ENCODE measurements at places on chromosomes 16 and 17.

GRCh38 chr17:32852811-32853210 lies 24.1 kb downstream of the MYO1D start:
- no peak for DNase-seq

DNA sequence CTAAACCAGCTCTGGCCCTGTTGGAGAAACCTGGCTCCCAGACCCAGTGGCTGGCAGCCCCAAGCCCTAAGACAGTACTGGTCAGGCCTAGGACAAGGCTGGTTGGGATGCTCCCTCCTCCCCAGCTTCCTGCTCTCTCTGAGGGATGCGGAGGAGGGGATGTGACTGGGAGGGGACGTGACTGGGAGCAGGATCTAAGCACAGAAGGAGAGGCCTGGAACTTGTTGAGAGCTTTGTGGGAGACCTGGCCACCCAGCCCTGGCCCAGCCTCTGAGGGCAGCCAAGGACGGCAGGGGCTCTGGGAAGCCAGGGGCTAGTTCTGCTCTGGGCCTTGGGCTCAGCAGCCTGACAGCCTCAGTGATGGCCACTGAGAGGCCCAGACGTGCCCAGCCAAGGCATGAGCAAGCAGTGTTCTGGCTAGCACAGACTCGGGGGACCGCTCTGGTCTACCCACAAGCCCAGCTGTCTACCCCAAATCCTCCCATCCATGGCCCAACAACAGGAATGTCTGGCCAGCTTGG lies 22.8 kb downstream of the ATP6V0D1 start:
- DNase-seq, result no peak

GRCh38 chr16:10812312-10813098 lies 6.1 kb downstream of the TVP23A start:
- no peak for DNase-seq

GRCh38 chr16:50806099-50807062 lies 64.5 kb downstream of the CYLD start:
- DNase-seq, result peak; percentile 79

DNA sequence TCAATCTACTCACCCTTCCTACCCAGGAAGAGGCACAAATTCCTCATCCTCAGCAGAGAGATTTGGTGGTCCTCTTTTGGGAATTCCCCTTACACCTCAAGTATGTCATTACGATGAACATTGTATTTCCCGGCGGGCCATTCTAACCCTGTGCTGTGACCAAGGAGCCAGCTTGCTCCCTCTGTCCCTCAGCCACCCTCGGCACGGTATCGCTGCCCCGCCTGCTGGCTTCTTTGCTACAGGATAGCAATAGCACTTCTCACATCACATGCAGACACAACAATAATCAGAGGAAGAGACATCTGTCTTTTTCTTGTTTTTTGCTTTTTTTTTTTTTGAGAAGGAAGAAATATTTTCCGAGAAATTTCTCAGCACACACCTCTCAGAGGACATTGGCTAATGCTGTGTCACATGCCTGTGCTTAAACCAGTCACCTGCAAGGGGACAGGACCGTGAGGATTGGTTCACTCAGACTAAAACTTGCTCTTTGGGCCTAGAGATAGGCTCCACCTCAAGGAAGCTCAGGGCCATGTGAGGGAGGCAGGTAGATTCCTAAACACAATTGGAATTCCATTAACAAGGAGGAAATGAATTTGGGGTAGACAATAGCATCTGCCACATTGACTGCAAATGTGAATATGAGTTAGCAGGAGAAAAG lies 41.2 kb downstream of the TMC5 start:
- DNase-seq, result no peak

DNA sequence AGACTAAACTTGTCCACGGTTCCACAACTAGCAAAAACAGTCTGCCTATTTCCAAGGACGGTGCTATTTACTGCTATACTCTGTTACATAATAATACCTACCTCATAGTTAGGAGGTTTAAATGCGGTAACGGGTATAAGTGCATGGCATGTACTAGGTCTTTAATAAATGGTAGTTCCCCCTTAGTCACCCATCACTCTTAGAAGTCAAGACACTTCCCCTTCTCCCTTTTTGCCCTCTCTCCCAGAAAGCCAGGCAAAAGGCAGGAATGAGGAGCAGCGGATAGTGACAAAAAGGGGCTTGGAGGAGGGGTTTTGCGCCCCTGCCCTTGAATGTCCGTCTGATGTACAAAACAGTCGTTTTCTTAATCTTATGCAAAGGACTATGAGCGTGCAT lies 1.1 kb upstream of the LSM12 start:
- no peak for DNase-seq

DNA sequence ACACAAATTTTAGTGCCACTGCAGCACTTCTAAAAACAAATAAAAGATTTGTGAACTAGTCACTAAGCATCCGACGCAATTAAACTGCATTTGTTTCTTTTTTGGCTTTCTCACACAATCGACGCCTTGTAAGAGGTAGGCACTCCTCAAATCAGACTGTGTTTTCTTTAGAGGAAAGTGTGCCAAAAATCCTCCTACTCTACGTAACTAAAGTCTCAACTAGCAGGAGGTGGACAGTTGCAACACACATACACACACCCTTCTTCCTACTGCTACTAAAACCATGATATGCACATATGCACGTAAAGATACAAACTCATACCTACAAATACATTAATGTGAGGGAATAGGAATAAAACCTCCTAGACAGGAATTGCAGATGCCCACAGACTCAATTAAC lies 844.7 kb upstream of the SOX9 start:
- no peak for DNase-seq

DNA sequence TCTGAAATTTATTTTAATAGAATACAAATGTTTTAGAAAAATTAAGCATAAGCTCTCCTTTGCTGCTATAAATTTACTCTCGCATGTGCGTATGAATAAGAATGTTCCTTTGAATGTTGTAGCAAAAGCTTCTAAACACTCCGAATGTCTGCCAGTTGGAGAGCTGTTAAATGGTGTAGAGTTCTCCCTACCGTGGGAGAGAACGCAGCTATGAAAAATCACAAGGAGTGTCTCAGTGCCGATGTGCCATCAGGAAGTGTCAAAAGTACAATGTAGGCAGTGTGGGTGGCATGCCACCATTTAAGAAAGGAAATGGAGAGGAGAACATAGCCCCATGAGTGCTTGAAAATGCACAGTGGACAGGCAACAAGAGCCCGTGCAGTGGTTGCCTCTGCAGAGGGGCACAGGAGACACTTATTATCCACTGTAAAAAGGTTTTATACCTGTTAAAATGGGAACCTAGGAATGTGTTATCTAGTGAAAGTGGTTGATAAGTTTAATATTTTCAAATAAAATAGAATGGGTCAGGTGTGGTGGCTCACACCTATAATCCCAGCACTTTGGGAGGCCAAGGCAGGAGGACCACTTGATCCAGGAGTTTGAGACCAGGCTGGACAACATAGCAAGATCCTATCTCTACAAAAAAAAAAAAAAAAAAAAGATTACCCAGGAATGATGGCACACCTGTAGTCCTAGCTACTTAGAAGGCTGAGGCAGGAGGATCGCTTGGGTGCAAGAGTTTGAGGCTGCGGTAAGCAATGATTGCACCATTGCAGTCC lies 144.0 kb downstream of the SOCS1 start:
- no peak for DNase-seq

DNA sequence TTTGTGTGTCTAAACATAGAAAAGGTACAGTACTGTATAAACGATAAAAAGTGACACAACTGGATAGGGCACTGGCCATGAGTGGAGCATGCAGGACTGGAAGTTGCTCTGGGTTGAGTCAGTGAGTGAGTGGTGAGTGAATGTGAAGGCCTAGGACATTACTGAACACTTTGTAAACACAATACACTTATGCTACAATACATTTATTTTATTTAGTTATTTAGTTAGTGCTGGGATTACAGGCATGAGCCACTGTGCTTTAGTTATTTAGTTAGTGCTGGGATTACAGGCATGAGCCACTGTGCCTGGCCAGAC lies 4.6 kb downstream of the CFAP20 start:
- no peak for DNase-seq

DNA sequence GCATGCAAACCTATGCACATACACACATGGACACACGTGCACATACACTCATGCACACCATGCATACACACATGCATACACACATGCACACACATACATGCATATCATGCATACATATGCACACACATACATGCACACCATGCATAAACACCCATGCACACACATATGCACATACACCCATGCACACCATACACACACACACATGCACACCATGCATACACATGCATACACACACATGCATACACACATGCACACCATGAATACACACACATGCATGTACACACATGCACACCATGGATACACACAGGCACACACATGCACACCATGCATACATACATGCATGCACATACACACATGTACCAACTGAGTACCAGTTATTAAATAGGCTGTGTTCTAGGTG lies 543.3 kb upstream of the EEF2KMT start:
- DNase-seq, result no peak

All from T follicular helper cell (primary cell).